ENCODE measurements at places on chromosomes 16 and 17.
A peak's percentile ranks its signal among the peaks of the same experiment; 100 is the strongest.

DNA sequence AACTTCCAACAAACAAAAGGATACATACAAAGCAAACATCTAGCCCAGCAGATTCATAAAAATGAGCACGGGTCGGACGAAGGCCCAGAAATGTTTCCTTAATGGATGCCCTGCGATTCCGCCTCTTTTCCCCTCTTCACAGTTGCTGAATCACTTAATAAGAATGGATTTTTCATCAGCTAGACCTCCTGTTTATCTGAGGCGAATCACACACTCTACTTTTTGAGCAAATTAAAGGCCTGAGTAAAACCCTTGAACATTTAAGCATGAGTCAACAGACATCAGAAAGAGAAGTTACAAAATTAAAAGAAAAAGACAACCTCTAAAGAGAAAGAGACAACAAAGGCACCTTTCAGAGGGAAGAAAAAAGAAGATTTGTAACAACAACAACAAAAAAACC, 44.7 kb downstream of the HS3ST3A1 start:
- no peak for DNase-seq

DNA sequence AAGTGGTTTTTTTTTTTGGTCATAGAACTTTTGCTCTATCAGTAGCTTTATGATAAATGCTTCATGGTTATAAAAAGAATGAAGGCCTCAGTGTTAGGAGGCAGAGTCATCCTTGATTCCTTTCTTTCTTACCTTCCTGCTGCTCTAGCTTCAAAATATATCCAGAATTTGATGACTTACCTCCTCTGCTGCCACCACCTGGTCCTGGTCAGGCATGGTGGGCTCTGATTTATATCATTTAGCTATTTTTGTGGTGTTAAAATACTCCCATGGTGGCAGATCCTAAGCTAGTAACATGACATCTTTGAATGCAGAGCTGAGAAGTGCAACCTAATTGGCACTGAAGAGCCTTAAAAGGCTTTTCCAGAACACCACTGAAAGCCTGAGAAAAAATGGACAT, 508.8 kb upstream of the CDH8 start:
- no peak for DNase-seq

DNA sequence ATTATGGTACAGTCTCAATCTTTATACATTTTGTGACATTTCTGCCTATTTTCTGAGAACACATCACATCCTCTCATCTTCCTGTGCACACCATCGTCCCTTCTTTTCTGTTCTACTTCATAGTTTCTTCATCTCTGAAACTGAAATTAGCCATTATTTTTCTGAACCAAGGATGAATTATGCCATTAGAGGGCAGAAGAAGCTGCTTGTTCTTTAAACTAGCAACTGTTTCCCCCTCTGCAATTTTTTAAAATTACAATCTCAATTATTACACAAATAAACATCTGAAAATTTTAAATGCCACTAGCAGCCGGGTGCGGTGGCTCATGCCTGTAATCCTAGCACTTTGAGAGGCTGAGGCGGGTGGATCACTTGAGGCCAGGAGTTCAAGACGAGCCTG, 41.3 kb downstream of the RBBP6 start:
- DNase-seq, result no peak

DNA sequence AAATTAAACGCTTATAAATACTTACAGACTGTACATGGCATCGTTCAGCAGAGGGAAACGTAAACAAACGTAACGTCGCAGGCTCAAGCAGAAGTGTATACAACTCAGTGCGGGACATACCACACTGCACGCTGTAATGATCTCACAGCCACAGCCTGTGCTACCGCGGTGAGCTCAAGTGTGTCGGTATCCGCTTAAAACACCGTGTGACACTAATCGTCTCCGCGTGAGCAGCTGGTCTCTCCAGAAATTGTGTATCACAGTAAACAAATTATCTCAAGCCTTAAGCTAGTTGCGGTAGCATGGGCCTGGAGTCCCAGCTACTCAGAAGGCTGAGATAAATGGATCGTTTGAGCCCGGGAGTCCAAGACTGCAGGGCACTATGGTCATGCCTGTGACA, 115.3 kb downstream of the ANKRD11 start:
- DNase-seq, result no peak

- DNase-seq, result no peak
Measured at GRCh38 chr17:63181856-63182255, 215.8 kb downstream of the TANC2 start.

GRCh38 chr16:70250748-70251628, 752 bp downstream of the EXOSC6 start:
- peak; percentile 33 for DNase-seq

DNA sequence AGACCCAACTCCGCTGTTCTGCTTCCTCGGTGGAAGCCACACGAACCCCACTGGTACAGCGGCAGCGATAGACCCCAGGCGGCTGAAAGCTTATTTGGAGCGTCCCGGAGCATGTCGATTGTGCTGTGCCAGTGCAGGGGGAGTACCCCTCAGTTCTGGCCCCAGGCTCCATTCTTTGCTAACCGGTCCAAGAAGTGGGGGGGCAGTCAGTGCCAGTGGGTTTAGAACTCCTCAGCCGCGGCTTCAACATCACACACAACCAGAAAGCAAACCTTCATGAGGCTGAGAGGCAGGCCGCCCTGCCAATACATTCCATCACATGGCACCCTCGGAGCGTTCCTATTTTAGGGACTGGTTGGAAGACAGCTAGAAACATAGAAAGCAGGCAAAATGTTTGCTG, 1.7 kb upstream of the MNT start:
- no peak for DNase-seq

DNA sequence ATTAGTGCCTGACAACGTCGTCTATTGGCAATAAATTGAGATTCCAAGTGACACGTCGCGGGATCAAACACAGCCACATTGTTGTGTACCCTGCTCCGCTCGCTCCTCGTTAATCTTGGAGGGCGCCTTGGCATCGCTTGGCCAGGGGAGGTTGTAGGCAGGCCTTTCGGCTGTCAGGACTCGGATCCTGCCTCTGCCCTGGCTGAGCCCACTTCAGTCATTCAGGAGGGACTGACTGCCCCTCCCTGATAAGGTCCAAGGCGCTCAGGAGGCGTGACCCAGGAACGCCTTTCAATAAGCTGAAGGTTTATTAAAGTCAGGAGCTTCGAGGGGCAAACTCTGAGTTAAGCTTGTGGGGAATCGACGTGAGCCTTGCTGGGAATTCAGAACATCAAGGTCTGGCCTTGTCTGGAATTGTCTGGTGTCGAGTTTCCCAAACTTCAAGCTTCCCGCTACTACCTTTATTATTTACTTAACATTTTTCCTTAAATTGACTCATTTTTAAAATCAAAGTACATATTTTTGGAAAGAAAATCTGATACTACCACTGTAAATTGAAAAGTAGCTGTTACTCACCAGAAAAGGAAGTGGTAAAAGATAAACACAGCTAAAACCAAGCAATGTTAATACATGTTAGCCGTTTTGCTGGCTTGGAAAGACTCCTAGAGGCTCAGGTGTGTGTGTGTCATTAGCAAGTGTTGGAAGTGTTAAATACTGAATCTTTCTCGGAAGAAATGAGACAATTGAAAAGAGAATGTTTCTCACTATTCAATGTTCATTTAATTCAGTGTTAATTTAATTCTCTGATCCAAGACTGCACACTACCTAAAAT, 5.3 kb upstream of the IRX3 start:
- DNase-seq, result no peak

DNA sequence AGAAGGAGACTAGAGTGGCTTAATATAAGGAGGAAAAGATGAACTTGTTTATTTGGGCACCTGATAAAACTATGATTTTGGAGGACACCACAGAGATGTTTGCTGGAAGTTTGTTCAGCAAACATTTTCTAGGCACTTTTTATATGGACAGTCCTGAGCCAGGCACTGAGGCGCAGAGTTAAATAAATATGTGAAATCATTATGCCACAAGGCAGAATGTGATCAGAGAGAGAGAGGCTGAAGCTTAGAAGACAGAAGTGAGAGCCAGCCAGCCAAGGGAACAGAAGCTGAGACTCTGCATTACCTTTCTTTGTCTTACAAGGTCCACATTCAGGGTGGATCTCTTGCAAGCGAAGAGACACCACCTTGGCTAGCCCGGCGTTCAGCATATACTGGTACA, 21.4 kb downstream of the GTF3C1 start:
- DNase-seq, result no peak

DNA sequence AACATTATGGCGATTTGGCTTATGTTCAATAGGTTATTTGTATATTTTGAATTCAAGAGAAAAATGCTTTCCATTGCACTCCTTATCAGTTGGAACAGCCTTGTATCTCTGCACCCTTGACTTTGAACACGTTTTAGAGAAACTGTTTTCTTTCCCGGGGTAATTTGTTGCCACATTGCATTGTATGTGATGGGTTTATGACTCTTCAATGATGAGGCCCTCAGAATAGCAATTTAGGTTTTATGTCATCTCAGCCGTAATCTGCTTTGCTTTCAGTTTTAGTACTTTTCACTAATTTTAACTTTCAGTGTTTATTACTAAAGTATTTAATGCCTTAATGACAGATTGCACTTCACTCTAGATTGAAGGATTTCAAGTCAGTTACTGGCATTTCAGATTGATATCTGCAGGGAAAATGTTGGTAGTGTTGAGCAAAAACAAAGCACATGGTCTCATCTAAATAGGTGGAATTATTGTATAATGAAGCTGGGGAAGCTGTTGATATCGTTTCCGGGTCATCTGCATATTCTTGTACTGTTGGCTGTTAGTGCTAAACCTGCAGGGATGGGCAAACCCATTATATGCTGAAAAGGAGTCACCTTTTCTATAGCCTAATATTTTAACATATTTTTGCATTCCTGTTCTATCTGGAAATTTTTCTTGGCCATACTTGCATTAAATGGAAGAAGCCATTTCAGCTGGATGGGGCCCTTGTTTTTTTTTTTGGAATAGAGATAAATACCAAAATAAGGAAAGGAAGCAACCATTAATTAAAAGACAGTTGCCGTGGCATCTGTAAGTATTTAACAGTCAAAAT, 2.0 kb downstream of the LUC7L3 start:
- peak; percentile 47 for DNase-seq

DNA sequence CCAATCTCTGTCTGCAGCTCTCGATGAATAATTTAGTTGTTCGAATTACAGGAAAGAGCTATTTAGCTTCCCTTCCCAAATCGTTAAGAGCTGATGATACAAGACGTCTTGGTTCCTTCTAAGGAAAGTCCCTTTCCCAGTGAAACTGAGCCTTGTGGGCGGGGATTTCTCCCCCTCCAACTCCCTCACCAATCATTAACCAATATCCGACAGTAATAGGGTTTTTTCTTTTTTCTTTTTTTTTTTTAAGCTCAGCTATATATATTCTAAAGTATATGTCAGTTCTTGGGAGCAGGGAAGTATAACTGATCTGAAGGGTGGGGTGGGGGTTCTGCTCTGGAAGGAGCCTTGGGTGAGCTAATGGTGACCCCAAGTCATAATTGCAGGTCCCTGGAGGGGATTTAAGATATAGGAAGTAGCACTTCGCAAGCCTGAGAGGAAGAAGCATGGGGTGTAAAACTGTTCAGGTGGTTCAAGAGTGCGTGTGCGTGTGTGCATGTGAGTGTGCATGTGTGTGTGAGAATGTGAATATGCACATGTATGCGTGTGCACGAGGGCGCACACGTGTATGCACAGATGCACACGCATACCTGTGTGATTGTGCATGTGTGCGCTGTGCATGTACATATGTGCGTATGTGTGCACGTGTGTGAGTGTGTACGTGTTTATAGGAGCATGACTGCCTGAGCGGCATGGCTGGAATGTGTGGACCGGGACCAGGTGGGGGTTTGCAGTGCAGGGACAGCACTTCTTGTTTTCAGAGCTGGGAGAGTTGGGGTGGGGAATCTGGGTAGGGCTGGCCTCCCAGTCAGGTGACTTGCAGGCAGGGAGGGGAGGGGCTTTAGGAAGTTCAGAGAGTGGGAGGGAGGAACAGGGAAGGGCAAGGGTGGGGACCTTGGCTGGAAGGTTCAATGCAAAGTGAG, 42.7 kb downstream of the SOCS3 start:
- DNase-seq, result no peak

- DNase-seq, result no peak
Measured at GRCh38 chr17:61280338-61280737, 119.3 kb upstream of the TBX2 start.

DNA sequence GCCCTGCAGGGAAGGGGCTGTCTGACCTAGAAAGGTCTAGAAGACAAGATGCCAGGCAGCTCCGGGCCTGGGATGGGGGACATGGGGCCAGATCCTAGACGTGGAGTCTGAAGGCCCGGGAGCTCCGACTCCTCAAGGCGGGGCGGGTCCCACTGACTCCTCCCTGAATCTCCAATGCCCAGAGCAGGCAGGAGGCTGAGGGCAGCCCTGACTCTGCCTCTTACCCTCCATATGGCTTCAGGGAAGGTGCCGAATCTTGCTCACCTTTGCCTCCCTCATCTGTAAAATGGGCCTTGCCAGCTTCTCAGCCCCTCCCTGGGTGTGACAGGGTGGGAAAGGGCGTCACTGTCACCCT, 14.8 kb downstream of the VASN start:
- DNase-seq, result no peak

- no peak for DNase-seq
Measured at GRCh38 chr17:29212681-29213121, 32.5 kb upstream of the MYO18A start.

All from CD4-positive, alpha-beta T cell treated with Interleukin-2 at 100 ng/mL for 4 hours (primary cell).